B cell (primary cell): ENCODE measurements at places on chromosomes 13 and 19. TPM values are rescaled to one million over a fixed set of nuclear protein-coding genes. Genes with fewer than 3 reads are reported as not detected.

Gene CAPN12
- total RNA-seq, result 28.6 TPM in 2 replicates

Gene ZNF175
- total RNA-seq, result 31.3 and 33.0 TPM in 2 replicates

Gene PABPC3
- 0.10 and 0.36 TPM in 2 replicates for total RNA-seq

Gene A1BG
- total RNA-seq, result 18.4 and 23.7 TPM in 2 replicates

Gene FAM174C
- total RNA-seq, result 34.5 and 41.1 TPM in 2 replicates

DNA sequence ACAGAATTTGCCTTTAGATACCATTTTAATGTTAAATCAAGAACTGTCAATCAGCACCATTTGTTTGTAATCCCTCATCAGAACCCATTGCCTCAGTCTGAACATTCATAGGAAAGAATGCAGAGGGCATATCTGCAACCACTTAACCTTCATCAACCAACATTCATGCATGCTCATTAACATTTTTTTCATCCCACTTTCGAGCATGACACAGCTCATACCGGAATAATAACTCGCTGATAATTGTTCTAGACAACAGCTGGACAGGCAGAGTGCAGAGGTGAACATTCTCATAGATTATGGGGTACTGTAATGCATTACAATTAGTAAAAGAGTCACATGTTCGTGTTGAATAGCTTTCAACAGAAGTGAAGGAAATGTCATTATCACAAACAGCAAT is 216.8 kb downstream of the DIAPH3 start:
- no peak for DNase-seq
- no peaks in the 10 kb centered on the region for H3K36me3 ChIP-seq
- no peaks in the 10 kb centered on the region for H3K4me1 ChIP-seq

- H3K27ac ChIP-seq, result no peak overlapping the region
- H3K4me3 ChIP-seq, result no peak overlapping the region
These were observed 6.0 kb upstream of the TNFSF11 start for GRCh38 chr13:42567906-42568305.

Gene DHX34
- 24.3 and 25.1 TPM in 2 replicates for total RNA-seq

GRCh38 chr19:48325265-48325910 is at the start of gene EMP3:
TSS of gene EMP3 (plus strand) at chr19:48325552. CDS start at chr19:48326845, 1,293 bp downstream.
- DNase-seq, result peak; percentile 88
- peak within 1 kb of the TSS; percentile 99 for H3K4me3 ChIP-seq
- no peaks in the 10 kb centered on the region for H3K27me3 ChIP-seq
- peaks cover 32% of the 10 kb centered on the region for H3K36me3 ChIP-seq
- H3K4me1 ChIP-seq, result peaks cover 89% of the 10 kb centered on the region

- peak; percentile 39 for DNase-seq
- peaks cover 34% of the 10 kb centered on the region for H3K36me3 ChIP-seq
- no peaks in the 10 kb centered on the region for H3K27me3 ChIP-seq
- H3K4me3 ChIP-seq, result no peak overlapping the region
- peaks cover 22% of the 10 kb centered on the region for H3K4me1 ChIP-seq
These were observed 3.0 kb downstream of the PTOV1 start for GRCh38 chr19:49853852-49854377.

Gene PLPP2
- 0.10 and 0.37 TPM in 2 replicates for total RNA-seq

DNA sequence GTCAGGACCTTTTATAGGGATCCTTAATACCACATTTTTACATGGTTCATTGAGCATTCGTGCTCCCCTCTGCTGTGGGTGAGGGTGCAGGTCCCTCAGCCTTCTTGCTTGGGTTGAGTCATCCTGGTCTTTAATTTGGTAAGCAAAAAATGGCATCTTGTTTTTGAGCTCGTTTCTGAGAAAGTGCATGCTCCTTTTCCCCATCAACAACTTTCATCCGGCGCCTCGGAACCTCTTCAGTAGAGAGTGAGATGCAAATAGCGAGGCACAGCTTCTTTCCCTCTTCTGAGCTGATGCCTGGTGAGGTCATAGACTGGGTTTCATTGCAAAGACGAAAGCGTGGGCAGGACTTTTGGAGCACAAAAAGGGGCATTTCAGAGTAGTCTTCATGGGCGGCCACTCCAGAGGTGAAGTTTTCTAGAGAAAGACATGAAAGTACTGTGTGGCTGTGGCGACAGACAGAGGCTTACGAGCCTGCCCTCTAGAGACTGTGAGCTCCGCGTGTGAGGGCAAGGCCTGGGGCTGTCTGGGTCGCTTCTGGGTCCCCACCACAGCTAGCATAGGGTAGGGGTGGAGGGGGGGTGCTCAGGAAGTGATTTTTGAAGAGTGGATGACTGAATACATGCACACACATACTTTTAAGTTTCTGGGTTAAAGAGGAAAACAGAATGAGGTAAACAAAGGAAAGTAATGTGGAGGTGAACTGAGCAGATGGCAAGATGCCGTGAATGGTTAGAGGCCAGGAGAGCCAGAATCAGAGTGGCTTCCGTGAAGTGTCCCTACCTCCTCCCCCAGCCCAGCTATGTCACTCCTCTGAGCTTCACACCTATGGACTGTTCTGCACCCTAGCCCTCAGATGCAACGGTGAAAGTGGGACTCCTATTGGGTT is 44.3 kb downstream of the BBC3 start:
- peak overlapping the region; percentile 14 for H3K4me3 ChIP-seq
- peaks cover 41% of the 10 kb centered on the region for H3K36me3 ChIP-seq
- H3K27me3 ChIP-seq, result no peaks in the 10 kb centered on the region
- peaks cover 12% of the 10 kb centered on the region for H3K4me1 ChIP-seq

GRCh38 chr19:18160493-18160970 is 7.6 kb downstream of the PIK3R2 start:
- no peaks in the 10 kb centered on the region for H3K27me3 ChIP-seq
- no peak overlapping the region for H3K27ac ChIP-seq
- H3K4me1 ChIP-seq, result peaks cover 19% of the 10 kb centered on the region
- no peaks in the 10 kb centered on the region for H3K36me3 ChIP-seq
- no peak for DNase-seq

GRCh38 chr13:34720618-34721017 is 221.5 kb upstream of the NBEA start:
- H3K36me3 ChIP-seq, result no peaks in the 10 kb centered on the region
- H3K27ac ChIP-seq, result no peak overlapping the region
- no peaks in the 10 kb centered on the region for H3K27me3 ChIP-seq
- no peaks in the 10 kb centered on the region for H3K4me1 ChIP-seq
- H3K4me3 ChIP-seq, result no peak overlapping the region

GRCh38 chr13:20828539-20829364 is 55.0 kb upstream of the EEF1AKMT1 start:
- peak; percentile 76 for DNase-seq
- H3K36me3 ChIP-seq, result peaks cover 11% of the 10 kb centered on the region
- H3K4me3 ChIP-seq, result no peak overlapping the region
- peak overlapping the region; percentile 74 for H3K27ac ChIP-seq

- peaks cover 23% of the 10 kb centered on the region for H3K4me1 ChIP-seq
- no peak for DNase-seq
- no peaks in the 10 kb centered on the region for H3K27me3 ChIP-seq
- H3K27ac ChIP-seq, result no peak overlapping the region
- H3K4me3 ChIP-seq, result no peak overlapping the region
These were observed 2.8 kb downstream of the ACTN4 start for GRCh38 chr19:38650172-38650775.

GRCh38 chr13:37450276-37450675 is 148.3 kb downstream of the POSTN start:
- no peak overlapping the region for H3K4me3 ChIP-seq
- no peak overlapping the region for H3K27ac ChIP-seq
- H3K4me1 ChIP-seq, result no peaks in the 10 kb centered on the region
- no peaks in the 10 kb centered on the region for H3K27me3 ChIP-seq
- no peaks in the 10 kb centered on the region for H3K36me3 ChIP-seq
- no peak for DNase-seq

- no peaks in the 10 kb centered on the region for H3K36me3 ChIP-seq
- no peak for DNase-seq
- no peaks in the 10 kb centered on the region for H3K27me3 ChIP-seq
- H3K27ac ChIP-seq, result no peak overlapping the region
These were observed 358.2 kb downstream of the IRS2 start for GRCh38 chr13:109428146-109428545.

DNA sequence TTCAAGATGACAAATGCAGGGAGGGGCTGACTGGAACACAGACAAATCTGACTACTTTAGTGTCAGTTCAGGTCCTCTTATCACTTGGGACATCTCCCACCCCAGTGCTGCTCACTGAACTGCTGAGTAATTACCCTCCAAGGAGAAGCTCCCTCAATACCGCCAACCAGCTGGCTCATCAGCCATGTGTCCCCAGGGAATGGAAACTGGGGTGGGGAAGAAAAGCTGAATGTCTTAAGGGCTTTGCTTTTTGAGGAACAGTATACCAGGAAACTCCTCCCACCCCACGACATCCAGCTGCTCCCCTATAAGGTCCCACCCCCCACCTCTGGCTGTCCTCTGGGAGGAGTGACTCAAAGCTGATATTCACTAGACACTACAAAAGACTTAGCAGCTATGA is 2.0 kb downstream of the ZNF823 start:
- no peaks in the 10 kb centered on the region for H3K27me3 ChIP-seq
- H3K27ac ChIP-seq, result no peak overlapping the region
- DNase-seq, result peak; percentile 41
- peaks cover 15% of the 10 kb centered on the region for H3K4me1 ChIP-seq

Gene CPT1C
- 1.7 TPM in 1 of 2 replicates, not detected in the other for total RNA-seq

- no peaks in the 10 kb centered on the region for H3K4me1 ChIP-seq
- no peak overlapping the region for H3K27ac ChIP-seq
- no peak for DNase-seq
- no peaks in the 10 kb centered on the region for H3K36me3 ChIP-seq
- no peaks in the 10 kb centered on the region for H3K27me3 ChIP-seq
- no peak overlapping the region for H3K4me3 ChIP-seq
These were observed 2280.4 kb upstream of the PCDH20 start for GRCh38 chr13:63696055-63696454.

DNA sequence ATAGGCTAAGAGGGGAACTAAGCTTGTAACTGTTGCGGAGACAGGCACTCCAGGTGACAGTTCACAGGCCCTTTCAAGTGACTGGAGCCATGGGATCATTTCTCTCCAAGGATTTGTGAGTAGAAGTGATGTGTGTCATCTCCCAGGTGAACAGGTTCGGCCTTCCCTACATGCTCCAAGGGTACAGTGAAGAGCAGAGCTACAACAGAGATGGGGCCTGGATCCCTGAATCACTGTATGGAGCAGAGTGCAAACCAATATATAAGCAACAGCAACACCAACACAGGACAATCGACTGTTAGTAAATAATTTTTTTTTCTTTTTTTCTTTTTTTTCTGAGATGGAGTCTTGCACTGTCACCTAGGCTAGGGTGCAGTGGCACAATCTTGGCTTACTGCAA is 15.0 kb downstream of the ZSCAN18 start:
- H3K36me3 ChIP-seq, result no peaks in the 10 kb centered on the region
- no peak overlapping the region for H3K4me3 ChIP-seq
- no peaks in the 10 kb centered on the region for H3K4me1 ChIP-seq
- no peak for DNase-seq
- no peak overlapping the region for H3K27ac ChIP-seq

- H3K36me3 ChIP-seq, result no peaks in the 10 kb centered on the region
- H3K4me3 ChIP-seq, result no peak overlapping the region
- no peak for DNase-seq
- H3K27me3 ChIP-seq, result no peaks in the 10 kb centered on the region
- H3K4me1 ChIP-seq, result no peaks in the 10 kb centered on the region
These were observed 16.8 kb downstream of the MEX3D start for GRCh38 chr19:1551068-1552040.

Gene CYP2A7
- total RNA-seq, result not detected in 2 replicates

DNA sequence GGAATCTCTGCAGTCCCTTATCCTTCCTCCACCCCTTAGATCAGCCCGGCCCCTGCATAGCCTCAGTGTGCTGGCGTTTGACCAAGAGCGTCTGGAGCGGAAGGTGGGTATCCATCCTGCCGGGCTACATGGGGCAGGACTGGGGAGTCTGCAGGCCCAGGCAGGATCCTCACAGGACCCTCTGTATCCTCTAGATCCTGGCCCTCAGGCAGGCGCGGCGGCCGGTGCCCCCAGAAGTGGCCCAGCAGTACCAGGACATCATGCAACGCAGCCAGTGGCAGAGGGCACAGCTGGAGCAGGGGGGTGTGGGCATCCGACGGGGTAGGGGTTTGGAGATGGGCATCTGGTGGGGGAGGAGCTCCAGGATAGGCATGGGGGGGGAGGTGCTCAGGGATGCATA is 8.9 kb downstream of the PODNL1 start:
- H3K27me3 ChIP-seq, result no peaks in the 10 kb centered on the region
- no peaks in the 10 kb centered on the region for H3K4me1 ChIP-seq
- H3K4me3 ChIP-seq, result no peak overlapping the region
- peaks cover 7% of the 10 kb centered on the region for H3K36me3 ChIP-seq
- no peak overlapping the region for H3K27ac ChIP-seq

Gene OSCAR
- not detected in 2 replicates for total RNA-seq

Gene NCCRP1
- not detected in 2 replicates for total RNA-seq

Gene GADD45B
- total RNA-seq, result 166 and 167 TPM in 2 replicates

Gene CYP4F2
- total RNA-seq, result not detected in 2 replicates

DNA sequence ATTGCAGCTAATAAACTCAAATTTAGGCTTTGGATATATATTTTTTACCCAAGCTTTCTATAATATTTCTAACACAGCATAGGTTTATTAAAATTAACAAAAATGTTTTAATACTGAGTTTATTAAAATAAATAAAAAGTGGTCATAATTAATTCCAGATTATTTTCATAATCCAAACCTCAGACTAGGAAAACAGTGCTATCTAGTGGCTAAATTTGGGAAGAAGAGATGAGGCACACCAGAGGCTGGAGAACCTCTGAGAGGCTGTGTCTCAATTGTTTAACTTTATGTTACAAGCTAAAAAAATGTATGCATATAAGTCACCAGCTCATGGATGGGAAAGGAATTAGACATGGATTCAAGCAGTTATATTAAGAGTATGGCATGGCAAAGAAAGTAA is 392.5 kb downstream of the DIAPH3 start:
- no peak overlapping the region for H3K4me3 ChIP-seq
- H3K4me1 ChIP-seq, result no peaks in the 10 kb centered on the region
- H3K36me3 ChIP-seq, result no peaks in the 10 kb centered on the region
- H3K27ac ChIP-seq, result no peak overlapping the region
- H3K27me3 ChIP-seq, result no peaks in the 10 kb centered on the region
